ENCODE measurements at places on chromosomes 2 and 18. TPM values are rescaled to one million over a fixed set of nuclear protein-coding genes. Genes with fewer than 3 reads are reported as not detected.

DNA sequence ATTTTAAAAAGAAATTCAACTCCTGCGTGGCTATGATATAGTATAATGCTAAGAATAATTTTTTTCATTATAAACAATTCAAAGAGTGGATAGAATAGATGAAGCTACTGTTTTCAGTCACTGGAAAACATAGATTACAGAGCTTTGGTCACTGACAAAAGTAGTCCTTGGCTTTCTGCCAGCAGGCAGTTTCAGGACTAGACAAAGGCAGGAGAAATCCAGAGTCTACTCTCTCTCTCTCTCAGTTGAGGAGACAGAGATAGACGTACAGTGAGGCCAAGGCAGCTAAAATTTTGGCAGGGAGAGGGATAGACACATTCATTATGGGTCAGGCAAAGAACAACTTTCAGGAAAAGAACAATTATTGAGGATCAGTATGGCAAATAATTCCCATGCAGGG is 491.4 kb upstream of the CRIM1 start:
- H3K27me3 ChIP-seq = no peaks in the 10 kb centered on the region
- H3K4me3 ChIP-seq = no peak overlapping the region
- no peaks in the 10 kb centered on the region for H3K4me1 ChIP-seq
- H3K27ac ChIP-seq = no peak overlapping the region

KDSR gene
- 43.5 TPM for total RNA-seq

TMEM18 gene
- 22.3 TPM for total RNA-seq

GRCh38 chr2:24632172-24632571 is 141.1 kb downstream of the NCOA1 start:
- H3K27me3 ChIP-seq = no peaks in the 10 kb centered on the region
- DNase-seq = no peak
- no peaks in the 10 kb centered on the region for H3K4me1 ChIP-seq

GRCh38 chr2:36659218-36659617 is 37.3 kb upstream of the VIT start:
- H3K27ac ChIP-seq = no peak overlapping the region
- DNase-seq = no peak
- H3K4me1 ChIP-seq = no peaks in the 10 kb centered on the region
- H3K36me3 ChIP-seq = no peaks in the 10 kb centered on the region
- no peak overlapping the region for H3K4me3 ChIP-seq
- no peaks in the 10 kb centered on the region for H3K27me3 ChIP-seq

- no peaks in the 10 kb centered on the region for H3K27me3 ChIP-seq
- H3K4me1 ChIP-seq = peaks cover 3% of the 10 kb centered on the region
- no peaks in the 10 kb centered on the region for H3K36me3 ChIP-seq
- H3K27ac ChIP-seq = no peak overlapping the region
- H3K4me3 ChIP-seq = no peak overlapping the region
- DNase-seq = no peak
These were observed 17.4 kb upstream of the NEMP2 start for GRCh38 chr2:190551928-190552327.

NOL4 gene
- total RNA-seq = 2.6 TPM

GRCh38 chr2:120231974-120232635 is 8.9 kb upstream of the TMEM185B start:
- no peaks in the 10 kb centered on the region for H3K4me1 ChIP-seq
- peaks cover 8% of the 10 kb centered on the region for H3K27me3 ChIP-seq
- H3K27ac ChIP-seq = no peak overlapping the region
- H3K4me3 ChIP-seq = no peak overlapping the region
- no peaks in the 10 kb centered on the region for H3K36me3 ChIP-seq

- H3K4me1 ChIP-seq = no peaks in the 10 kb centered on the region
- DNase-seq = no peak
- H3K36me3 ChIP-seq = no peaks in the 10 kb centered on the region
- H3K27me3 ChIP-seq = no peaks in the 10 kb centered on the region
These were observed 36.0 kb downstream of the MRPL33 start for GRCh38 chr2:27807476-27807875.

DNA sequence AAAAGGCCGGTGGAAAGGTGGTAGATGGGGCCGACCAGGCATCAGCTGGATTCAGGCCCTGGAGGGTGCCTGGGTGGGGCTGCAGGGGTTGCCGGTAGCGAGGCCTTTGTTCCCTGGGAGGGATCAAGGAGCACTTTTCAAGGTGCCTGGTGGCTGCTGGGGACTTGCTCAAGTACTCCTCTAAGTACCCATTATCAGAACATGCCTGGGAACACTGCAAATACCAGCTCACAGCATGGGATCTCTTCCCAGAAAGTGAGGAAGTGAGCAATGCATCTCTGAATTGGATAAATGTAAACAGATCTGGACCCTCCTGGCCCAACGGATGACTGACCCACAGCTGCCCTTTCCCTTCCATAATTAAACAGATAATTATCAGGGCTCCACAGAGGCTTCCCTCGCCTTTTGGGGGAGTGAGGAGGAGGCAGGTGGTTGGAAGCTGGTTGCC is 210.5 kb downstream of the SH3RF3 start:
- no peak overlapping the region for H3K4me3 ChIP-seq
- H3K4me1 ChIP-seq = no peaks in the 10 kb centered on the region
- H3K36me3 ChIP-seq = no peaks in the 10 kb centered on the region
- no peaks in the 10 kb centered on the region for H3K27me3 ChIP-seq

- no peak for DNase-seq
- H3K36me3 ChIP-seq = peaks cover 87% of the 10 kb centered on the region
- H3K4me3 ChIP-seq = no peak overlapping the region
- H3K4me1 ChIP-seq = peaks cover 2% of the 10 kb centered on the region
These were observed 7.3 kb downstream of the CEBPZ start for GRCh38 chr2:37224063-37224462.

GRCh38 chr18:68766433-68766832 is 31.4 kb upstream of the CCDC102B start:
- H3K36me3 ChIP-seq = no peaks in the 10 kb centered on the region
- no peaks in the 10 kb centered on the region for H3K27me3 ChIP-seq
- no peaks in the 10 kb centered on the region for H3K4me1 ChIP-seq
- H3K27ac ChIP-seq = no peak overlapping the region
- no peak overlapping the region for H3K4me3 ChIP-seq
- DNase-seq = no peak

DNA sequence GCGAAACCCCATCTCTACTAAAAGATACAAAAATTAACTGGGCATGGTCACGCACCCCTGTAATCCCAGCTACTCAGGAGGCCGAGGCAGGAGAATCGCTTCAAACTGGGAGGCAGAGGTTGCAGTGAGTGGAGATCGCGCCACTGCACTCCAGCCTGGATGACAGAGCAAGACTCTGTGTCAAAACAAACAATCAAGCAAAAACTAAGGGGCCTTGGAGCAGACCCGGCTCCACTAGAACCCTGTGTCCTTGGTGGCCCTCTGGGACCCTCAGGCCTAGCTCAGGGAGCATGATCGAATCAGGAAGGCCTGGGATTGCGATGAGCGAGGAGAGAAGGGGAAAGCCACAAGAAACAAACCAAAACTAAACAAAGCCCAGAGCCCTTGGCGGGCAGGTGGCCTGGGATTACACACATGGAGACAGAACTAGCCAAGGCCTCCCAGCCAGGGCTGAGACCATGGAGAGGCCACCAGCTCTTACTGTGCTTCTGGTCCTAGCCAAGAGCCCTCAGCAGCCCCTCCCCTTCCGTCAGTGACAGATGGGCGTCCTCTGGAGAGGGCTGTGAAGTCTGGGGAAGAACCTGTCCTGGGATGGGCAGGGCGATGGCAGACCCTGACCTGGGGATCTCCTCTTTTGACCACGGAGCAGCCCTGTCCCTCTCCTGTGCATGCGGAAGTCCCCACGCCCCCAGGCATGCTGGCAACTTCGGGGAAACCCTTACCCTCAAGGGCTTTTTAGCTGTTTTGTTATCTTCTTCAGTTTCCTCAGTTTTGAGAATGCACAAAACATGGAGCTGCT is 27.4 kb upstream of the CATIP start:
- DNase-seq = no peak
- no peaks in the 10 kb centered on the region for H3K27me3 ChIP-seq
- H3K4me3 ChIP-seq = no peak overlapping the region
- no peaks in the 10 kb centered on the region for H3K36me3 ChIP-seq

TFCP2L1 gene
- total RNA-seq = 3.2 TPM

All from H1 (cell line).